ENCODE measurements at places on chromosomes 3 and 15. TPM values are rescaled to one million over a fixed set of nuclear protein-coding genes. Genes with fewer than 3 reads are reported as not detected.

GRCh38 chr3:50354186-50354764 is 3.6 kb downstream of the CYB561D2 start:
- no peak overlapping the region for H3K27ac ChIP-seq
- H3K4me3 ChIP-seq = no peak overlapping the region
- no peaks in the 10 kb centered on the region for H3K27me3 ChIP-seq

- no peaks in the 10 kb centered on the region for H3K4me1 ChIP-seq
- no peak overlapping the region for H3K4me3 ChIP-seq
- no peak for DNase-seq
- H3K27ac ChIP-seq = no peak overlapping the region
- H3K36me3 ChIP-seq = no peaks in the 10 kb centered on the region
- H3K27me3 ChIP-seq = no peaks in the 10 kb centered on the region
Measured at GRCh38 chr3:97278506-97278905, 464.1 kb downstream of the EPHA6 start.

DNA sequence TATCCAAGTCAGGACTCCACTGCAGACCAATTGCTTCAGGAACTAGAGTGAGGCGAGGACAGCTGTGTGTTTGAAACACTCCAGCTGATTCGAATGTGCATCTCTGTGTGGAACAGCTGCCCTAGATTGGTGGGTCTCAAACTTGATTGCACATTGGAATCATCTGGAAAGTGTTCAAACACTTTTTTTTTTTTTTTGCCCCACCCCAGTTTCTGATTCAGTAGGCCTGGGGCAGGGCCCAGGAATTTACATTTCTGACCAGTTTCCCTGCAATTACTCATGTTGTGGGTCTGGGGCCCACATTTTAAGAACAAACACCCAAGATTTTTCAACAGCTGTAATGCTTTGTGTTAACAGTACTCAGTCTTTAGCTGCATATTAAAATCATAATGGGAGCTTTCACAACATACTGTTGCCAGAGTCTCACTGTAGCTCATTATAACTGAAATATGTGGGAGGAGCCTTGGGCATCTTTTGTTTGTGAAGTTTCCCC is 156.6 kb downstream of the NR1D2 start:
- DNase-seq = no peak
- no peaks in the 10 kb centered on the region for H3K36me3 ChIP-seq
- H3K27ac ChIP-seq = no peak overlapping the region
- H3K4me3 ChIP-seq = no peak overlapping the region

DNA sequence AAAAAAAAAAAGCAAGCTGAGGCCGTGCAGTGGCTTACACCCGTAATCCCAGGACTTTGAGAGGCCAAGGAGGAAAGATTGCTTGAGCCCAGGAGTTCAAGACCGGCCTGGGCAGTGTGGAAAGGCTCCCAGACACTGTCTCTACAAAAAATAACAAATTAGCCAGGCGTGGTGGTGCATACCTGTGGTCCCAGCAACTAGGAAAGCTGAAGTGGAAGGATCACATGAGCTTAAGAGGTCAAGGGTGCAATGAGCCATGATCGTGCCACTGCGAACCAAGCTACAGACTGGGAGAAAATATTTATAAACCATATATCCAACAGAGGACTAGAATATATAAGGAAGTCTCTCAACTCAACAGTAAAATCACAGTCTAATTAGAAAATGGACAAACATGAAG is 10.0 kb downstream of the KLHDC8B start:
- H3K36me3 ChIP-seq = peaks cover 15% of the 10 kb centered on the region
- DNase-seq = no peak
- no peak overlapping the region for H3K27ac ChIP-seq
- H3K27me3 ChIP-seq = no peaks in the 10 kb centered on the region
- no peaks in the 10 kb centered on the region for H3K4me1 ChIP-seq
- no peak overlapping the region for H3K4me3 ChIP-seq

- peaks cover 4% of the 10 kb centered on the region for H3K27me3 ChIP-seq
- no peak overlapping the region for H3K4me3 ChIP-seq
- H3K36me3 ChIP-seq = no peaks in the 10 kb centered on the region
Measured at GRCh38 chr15:72387741-72388140, 10.4 kb upstream of the TMEM202 start.

- no peaks in the 10 kb centered on the region for H3K36me3 ChIP-seq
- no peak for DNase-seq
- H3K4me3 ChIP-seq = no peak overlapping the region
- peaks cover 13% of the 10 kb centered on the region for H3K27me3 ChIP-seq
Measured at GRCh38 chr15:70016511-70016994, 81.2 kb downstream of the TLE3 start.

DNA sequence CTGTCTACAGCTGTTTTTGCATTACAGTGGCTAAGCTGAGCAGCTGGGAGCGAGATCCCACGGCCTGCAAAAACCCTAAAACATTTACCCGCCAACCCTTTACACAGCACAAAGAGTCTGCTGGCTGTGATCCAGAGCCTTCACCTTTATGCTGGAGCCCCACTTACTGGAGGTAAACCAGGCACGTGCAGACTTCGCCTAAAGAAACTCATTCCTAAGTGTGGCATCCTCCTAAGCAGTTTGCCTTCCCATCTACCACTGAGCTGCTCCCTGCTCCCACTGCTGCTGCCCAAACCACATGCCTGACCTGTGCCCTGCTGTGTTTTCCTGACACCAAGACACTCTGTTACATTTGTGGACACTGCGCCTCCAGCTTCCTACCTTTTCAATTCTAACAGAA is 53.0 kb downstream of the CHSY1 start:
- H3K27me3 ChIP-seq = no peaks in the 10 kb centered on the region
- H3K4me1 ChIP-seq = peaks cover 84% of the 10 kb centered on the region
- DNase-seq = no peak
- no peaks in the 10 kb centered on the region for H3K36me3 ChIP-seq
- peak overlapping the region; percentile 71 for H3K27ac ChIP-seq

GRCh38 chr15:98778263-98778959 is 130.1 kb downstream of the IGF1R start:
- no peaks in the 10 kb centered on the region for H3K36me3 ChIP-seq
- DNase-seq = no peak
- H3K4me1 ChIP-seq = peaks cover 45% of the 10 kb centered on the region
- peak overlapping the region; percentile 1 for H3K27ac ChIP-seq
- H3K27me3 ChIP-seq = no peaks in the 10 kb centered on the region

DNA sequence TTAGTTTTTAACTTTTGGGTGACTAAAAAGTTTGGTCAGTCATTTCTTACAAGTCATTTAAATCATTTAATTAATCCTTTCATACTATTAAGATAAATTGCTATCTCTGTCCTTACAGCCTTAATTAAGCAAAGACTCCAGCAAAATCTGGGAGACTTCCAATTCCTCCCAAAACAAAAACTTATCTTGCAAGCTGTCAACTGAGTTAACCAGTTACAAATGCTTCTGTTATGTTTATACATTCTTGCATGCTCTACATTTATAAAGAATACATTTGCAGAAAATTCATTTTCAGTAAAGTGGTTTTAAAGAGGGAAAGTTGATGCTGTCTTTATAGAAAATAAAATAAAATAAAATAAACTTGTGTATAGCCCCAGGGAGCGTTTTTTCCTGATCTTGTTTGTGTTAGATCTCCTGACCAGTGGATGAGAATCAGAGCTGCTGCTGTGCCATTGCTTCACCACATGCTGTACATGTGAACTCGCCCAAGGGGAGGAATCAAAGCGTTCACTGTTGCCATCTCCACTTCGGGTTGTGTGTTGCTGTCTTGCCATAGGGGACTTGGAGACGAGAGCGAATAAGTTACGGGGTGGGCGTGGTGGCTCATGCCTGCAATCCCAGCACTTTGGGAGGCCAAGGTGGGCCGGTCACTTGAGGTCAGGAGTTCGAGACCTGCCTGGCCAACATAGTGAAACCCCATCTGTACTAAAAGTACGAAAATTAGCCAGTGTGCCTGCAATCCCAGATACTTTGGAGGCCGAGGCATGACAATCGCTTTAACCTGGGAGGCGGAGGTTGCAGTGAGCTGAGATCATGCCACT is 5.5 kb downstream of the CCR4 start:
- no peaks in the 10 kb centered on the region for H3K36me3 ChIP-seq
- DNase-seq = no peak
- no peak overlapping the region for H3K27ac ChIP-seq
- H3K4me1 ChIP-seq = no peaks in the 10 kb centered on the region
- no peak overlapping the region for H3K4me3 ChIP-seq

DNA sequence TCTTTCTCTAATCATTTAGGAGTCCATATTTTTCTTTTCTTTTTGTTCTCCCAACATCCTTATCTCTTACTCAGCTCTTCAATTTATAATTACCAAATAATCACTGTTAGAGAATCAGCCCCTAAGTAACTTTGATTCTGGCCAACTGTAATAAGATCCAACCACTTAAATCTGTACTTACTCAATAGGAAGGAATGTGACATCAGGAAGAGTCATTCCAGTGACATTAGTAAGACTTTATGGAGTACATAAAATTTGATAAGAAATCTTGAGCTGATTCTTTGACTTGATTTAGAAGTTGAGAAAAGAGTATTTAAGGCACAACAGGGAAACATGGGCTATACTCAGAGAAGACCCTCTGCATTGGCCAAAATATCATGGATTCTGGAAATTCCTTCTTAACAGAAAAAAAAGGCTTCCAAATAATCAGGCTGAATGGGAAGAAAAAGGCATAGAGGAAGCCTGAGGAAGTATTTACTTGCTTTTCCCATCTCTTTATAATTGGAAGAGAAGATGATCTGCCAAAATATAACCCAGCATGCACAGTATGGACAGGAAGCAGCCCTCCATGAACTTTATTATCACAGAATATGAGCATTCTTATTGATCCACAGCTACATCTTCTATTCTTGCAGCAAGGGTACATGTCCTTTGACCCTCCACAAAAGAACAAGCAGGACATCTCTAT is 289.7 kb upstream of the TPRG1 start:
- DNase-seq = no peak
- H3K4me1 ChIP-seq = peaks cover 6% of the 10 kb centered on the region
- no peaks in the 10 kb centered on the region for H3K27me3 ChIP-seq
- H3K4me3 ChIP-seq = no peak overlapping the region
- no peak overlapping the region for H3K27ac ChIP-seq
- peaks cover 13% of the 10 kb centered on the region for H3K36me3 ChIP-seq

GRCh38 chr3:196207159-196207832 is 3.9 kb downstream of the ZDHHC19 start:
- H3K27ac ChIP-seq = no peak overlapping the region
- H3K36me3 ChIP-seq = no peaks in the 10 kb centered on the region
- no peaks in the 10 kb centered on the region for H3K27me3 ChIP-seq
- DNase-seq = no peak

DNA sequence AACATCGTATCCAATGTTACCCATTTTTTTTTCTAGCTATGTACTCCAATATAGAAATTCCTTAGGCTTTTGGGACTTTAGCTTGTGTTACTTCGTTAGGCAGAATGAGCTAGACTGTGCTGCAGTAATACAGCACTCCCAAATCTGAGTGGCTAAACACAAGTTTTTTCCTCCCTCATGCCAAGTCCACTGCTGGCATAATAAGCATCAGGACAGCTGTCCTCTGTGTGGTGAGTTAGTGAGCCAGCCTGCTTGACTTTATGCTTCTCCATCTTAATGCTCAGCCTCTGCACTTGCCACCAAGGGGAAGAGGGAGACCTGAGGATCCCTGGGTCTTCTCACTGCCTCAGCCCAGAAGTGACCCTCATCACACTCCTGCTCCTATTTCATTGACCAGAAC is 18.2 kb upstream of the ACOX2 start:
- H3K4me1 ChIP-seq = peaks cover 6% of the 10 kb centered on the region
- no peak overlapping the region for H3K4me3 ChIP-seq
- no peak overlapping the region for H3K27ac ChIP-seq

DNA sequence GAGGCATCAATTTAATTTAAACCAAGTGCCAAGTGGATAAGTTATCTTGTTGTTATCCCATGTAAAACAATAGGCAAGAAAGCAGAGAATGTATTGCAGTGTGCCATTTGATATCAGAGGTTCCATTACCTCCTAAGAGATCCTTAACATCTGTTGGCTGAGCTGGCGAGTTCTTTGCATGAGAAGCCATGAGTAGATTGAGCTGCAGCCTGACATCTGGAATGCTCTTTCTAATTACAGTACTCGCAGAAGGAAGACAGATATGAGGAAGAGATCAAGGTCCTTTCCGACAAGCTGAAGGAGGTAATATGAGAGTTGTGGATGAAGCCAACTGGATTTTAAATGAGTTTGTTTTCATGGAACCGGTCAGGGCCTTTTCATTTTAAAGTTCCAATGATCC is 19.4 kb downstream of the TPM1 start:
- no peak overlapping the region for H3K4me3 ChIP-seq
- H3K36me3 ChIP-seq = peaks cover 91% of the 10 kb centered on the region
- H3K4me1 ChIP-seq = no peaks in the 10 kb centered on the region
- no peaks in the 10 kb centered on the region for H3K27me3 ChIP-seq

DNA sequence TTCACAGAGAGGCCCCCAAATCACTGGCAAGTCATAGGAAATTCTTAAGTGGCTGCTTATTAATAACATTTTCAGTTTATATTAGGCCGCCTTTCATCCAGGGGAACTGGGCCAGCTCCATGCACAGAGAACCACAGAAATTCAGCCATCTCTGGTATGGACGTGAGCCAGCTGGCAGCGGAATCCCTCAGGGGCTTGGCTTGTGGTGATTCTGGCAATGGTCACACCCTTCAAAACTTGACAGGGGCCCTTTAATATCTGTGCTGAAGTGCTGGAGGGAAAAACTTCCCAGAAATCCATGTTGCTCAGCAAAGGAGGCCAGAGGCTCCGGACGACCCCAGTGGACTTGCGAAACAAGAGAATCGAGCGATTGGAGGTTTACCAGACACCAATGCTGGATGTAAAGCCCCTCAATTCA is 11.3 kb downstream of the PRICKLE2 start:
- H3K36me3 ChIP-seq = no peaks in the 10 kb centered on the region
- H3K27me3 ChIP-seq = no peaks in the 10 kb centered on the region
- peak overlapping the region; percentile 37 for H3K4me3 ChIP-seq
- H3K4me1 ChIP-seq = peaks cover 62% of the 10 kb centered on the region

DNA sequence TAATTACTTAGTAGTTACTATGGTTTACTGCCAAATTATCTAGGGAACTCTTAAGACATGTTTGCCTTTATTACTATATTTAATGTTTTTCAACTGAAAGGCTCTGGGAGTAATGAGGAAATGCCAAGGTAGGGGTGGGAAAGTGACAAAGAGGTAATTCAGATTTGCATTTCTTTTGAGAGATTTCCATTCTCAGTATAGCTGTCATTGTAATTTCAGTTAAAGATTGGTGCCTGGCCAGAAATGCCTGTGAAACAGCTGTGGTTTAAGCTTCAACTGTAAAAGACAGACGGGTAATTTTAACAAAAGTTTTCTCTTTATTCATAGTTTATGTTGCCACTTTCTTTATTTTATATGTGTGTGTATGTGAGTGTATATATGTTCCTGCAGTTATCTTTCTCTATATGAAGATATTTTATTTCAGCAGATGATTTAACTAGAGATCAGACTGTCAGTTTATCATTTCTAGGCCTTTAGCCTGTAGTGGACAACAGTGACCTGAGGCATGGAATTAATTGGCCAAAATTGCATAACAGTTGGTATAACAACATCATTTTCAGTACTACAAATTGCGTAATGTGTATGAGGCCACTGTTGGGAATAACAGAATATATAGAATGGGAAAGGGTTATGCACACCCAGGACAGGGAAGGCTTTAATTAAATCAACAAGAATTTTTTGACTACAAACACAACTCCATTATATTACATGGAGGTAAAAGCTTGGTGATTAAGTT is 119.0 kb downstream of the BBX start:
- H3K4me1 ChIP-seq = peaks cover 4% of the 10 kb centered on the region
- DNase-seq = no peak
- H3K4me3 ChIP-seq = no peak overlapping the region
- no peak overlapping the region for H3K27ac ChIP-seq

The PLA2G4E gene
- 129 TPM for total RNA-seq

The GOLGA8K gene
- total RNA-seq = not detected

The DGKG gene
- 4.0 TPM for total RNA-seq

The TMCO5A gene
- not detected for total RNA-seq

The DNAJC13 gene
- 29.7 TPM for total RNA-seq

The CLDND1 gene
- total RNA-seq = 137 TPM
